ENCODE measurements at places on chromosomes 11 and 22.

- DNase-seq, result no peak
Measured at GRCh38 chr22:37994049-37994448, 9.7 kb upstream of the SOX10 start.

DNA sequence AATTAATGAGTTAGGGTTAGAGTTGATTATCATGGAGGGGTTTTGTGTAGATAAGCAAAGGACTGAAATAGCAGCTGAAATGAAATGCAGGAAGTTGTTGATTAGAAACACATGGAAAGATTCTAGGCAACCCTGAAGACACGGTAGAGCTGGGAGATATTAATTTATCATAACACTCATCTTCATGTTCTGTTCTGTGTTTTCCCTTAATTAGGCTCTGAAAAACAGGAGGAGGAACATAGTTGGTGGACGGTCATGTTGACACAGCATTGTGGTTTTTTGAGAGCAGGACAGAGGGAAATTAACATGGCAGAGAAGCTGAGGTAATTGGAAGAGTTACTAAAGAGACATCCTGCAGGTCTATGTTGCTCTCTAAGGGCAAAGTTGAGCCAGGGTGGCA lies 138.8 kb upstream of the UBASH3B start:
- DNase-seq, result no peak

DNA sequence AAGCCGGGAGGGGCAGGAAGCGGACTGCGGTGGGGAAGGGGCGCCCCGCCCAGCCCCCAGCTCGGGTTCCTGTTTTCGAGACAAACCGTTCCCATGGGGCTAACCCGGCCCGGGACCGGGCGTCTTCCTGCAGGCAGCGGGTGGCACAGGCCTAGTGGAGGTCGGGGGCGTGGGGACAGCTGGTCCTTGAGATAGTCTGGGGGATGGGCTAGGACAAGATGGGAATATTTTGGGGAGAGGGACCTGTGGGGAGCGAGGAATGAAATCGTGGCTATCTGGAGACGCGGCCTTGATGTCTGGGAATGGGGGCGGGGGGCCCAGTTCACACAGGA lies 1.2 kb upstream of the RASGRP2 start:
- DNase-seq, result no peak

DNA sequence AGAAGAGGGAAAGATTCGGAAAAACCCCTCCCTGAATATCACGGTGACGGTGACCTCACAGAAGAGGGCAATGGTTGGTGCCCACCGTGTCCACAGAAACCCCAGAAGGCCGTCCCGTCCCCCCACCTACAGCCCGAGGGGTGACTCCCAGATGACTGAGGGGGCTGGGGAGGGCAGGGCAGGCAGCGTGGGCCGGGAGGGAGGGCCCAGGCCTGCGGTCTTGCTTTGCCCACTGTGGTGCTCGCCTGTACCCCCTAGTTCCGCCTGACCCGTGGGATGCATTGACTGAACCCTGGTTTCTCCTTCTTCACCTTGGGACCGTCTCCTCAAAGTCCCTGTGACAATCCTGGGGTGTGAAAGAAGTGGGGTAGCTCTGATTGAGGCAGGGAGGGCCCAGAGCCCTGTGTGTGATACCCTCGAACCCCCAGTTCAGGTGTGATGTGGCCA lies 526.7 kb downstream of the BRD1 start:
- no peak for DNase-seq

DNA sequence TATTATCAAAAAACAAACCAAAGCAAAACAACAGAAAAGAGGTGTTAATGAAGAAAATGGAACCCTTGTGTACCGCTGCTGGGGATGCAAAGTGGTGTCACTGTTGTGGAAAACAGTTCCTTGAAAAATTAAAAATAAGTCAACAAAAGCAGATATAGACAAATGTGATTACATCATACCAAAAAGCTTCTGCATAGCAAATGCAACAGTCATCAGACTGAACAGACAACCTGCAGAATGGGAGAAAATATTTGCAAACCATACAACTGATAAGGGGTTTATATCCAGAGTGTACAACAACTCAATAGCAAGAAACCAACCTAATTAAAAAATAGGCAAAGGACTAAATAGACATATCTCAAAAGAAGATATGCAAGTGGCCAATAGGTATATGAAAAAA lies 22.9 kb upstream of the CARS1 start:
- no peak for DNase-seq

- DNase-seq, result no peak
Measured at GRCh38 chr22:17096071-17096470, 11.3 kb downstream of the IL17RA start.

Measured in stimulated activated CD8-positive, alpha-beta memory T cell treated with anti-CD3 and anti-CD28 coated beads, Interleukin-2, amount 100 ng/mL, for 48 hours (primary cell).